ENCODE measurements at places on chromosomes 16 and 17.

- DNase-seq = no peak
Observed at GRCh38 chr17:28391401-28391800, 14.6 kb downstream of the SLC46A1 start.

DNA sequence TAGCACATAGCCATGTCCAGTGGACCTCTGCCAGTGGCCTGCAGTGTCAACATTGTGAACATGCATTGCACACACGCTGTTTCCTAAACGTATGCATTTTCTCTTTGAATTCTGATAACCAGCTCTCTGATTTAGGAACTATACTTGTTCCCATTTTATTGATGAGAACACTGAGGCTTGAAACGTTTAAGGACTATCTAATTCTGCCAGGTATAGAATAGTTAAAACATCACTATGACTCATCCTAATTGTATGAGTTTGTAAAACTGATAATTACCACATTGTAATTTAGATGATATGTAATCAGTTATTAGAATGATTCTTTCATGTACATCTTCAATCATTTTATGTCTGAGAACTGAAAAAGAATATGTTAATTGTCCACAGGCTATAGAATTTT lies 3.1 kb downstream of the BEAN1 start:
- DNase-seq = no peak

GRCh38 chr17:77779711-77780539 lies 178.6 kb upstream of the TNRC6C start:
- DNase-seq = no peak

DNA sequence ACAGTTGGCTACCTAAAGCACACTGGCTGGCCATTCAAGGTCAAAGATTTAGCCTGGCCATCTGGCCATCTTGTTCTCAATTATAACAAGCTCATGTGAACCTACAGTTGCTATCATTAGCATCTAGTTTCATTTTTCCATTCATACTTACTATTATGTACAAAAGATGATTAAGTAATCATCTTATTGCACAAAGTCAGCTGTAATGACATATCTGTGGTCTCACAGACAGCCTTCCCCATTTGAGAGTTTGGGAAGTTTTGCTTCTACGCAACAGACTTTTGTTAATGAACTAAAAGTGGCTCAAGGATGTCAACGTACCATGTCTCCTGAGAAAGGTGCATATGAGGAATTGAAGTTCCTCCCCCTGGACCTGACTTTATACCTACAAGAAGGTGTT lies 51.3 kb downstream of the HS3ST3B1 start:
- no peak for DNase-seq

- no peak for DNase-seq
Observed at GRCh38 chr17:6570731-6571451, 14.5 kb upstream of the PITPNM3 start.

- no peak for DNase-seq
Observed at GRCh38 chr16:22942811-22943210, 128.8 kb downstream of the HS3ST2 start.

DNA sequence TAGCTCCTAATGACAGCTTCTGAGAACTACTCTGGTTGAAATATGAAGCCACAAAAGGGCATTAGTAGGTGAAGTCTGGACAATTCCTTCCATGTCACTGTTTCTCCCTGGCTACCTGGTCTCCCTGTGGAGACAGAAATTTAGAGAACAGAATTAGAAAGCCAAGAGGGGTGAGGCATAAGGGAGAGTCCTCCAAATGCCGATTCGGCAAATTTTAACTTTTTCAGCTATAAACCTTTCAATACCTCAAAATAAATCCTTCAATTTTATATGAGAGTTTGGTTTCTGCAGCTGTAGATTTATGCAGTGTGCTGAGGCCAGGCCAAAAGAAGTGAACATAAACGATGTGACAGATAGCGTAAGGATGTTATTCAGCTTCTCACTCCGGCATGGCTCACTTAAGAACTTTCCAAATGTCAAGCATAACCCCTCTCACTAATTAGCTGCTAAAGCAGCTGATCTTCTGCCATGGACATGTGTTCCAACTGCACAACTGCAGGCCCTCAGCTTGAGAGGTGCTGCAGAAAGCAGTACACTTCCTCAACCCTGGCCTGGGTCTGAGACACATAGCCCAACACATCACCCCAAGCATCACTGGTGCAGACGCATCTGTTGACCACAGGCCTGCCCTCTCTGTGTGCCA lies 247.9 kb upstream of the SOX9 start:
- DNase-seq = no peak

DNA sequence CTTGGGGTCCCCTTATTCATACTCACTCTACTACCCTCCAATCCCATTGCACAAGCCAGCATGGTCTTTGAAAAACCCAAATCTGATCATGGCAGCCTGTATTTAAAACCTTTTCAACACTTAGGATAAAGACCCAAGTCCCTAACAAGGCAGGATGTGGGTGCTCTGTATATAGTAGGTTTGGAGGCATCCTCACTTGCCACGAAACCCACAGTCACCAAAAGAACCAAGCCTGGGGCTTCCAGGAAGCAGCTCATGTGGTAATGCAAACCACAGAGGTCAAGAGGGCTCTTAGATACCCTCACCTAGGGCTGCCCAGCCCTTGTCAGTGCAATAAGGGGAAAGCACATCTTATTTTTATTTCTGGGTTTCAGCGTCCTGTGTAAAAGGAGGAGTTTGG lies 218.6 kb upstream of the ASIC2 start:
- DNase-seq = no peak
